A549 (cell line): ENCODE measurements at places on chromosomes 5 and 9.

GRCh38 chr9:98128316-98128715, 9.3 kb upstream of the TRIM14 start:
- DNase-seq, result no peak

- DNase-seq, result no peak
Measured at GRCh38 chr5:5805916-5806315, 383.4 kb downstream of the ICE1 start.

GRCh38 chr5:174423558-174423957, 300.8 kb upstream of the MSX2 start:
- DNase-seq, result no peak

DNA sequence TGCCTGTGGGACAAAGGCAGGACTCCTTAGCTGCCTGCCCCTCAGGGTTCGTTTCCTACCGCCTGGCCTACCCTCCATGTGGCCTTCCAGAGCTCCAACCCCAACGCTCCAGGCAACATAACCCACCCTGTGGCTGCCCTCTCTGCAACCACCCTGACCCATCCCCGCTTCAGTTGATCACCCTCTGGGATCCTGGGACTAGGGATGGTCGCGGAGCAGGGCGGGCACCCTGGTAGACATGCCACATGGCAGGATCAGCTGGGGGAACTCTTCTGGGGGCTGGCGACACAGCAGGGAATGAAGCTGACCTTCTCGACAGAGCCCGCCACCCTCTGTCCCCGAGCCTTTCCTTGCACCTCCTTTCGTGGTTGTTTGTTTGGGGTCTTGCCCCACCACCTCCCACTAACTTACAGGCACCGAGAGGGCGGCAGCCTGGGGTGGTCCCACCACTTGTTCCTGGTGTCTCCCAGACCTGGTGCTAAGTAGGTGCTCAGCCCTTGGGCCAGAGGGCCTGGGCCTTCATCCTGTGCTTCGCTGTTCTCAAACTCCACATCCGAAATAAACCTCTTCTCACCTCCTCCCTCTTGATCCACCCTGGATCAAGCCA, 243.1 kb downstream of the PBX3 start:
- no peak for DNase-seq

GRCh38 chr5:176407456-176408251, 8.7 kb downstream of the CLTB start:
- no peak for DNase-seq

GRCh38 chr9:117403403-117403811, 11.4 kb downstream of the ASTN2 start:
- no peak for DNase-seq

- DNase-seq, result no peak
Measured at GRCh38 chr5:95823218-95823737, 752 bp upstream of the GLRX start.

DNA sequence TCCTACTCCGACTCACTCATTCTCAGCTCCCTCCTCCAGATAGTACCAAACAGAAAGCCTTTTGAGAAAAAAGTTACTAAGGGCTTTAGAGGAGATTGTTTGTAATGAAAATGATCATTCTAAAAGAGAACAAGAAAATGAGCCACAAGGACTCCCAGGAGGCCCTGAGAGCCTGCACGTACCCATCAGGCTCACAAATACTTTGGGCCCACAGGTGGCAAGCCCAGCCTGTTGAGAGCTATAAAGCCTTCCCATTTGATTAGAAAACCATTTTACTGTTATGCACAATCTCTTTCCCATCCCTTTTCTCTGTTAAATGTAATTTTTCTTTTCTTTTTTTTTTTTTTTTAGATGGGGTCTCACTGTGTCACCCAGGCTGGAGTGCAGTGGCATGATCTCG, 136.1 kb downstream of the LHFPL2 start:
- DNase-seq, result no peak

DNA sequence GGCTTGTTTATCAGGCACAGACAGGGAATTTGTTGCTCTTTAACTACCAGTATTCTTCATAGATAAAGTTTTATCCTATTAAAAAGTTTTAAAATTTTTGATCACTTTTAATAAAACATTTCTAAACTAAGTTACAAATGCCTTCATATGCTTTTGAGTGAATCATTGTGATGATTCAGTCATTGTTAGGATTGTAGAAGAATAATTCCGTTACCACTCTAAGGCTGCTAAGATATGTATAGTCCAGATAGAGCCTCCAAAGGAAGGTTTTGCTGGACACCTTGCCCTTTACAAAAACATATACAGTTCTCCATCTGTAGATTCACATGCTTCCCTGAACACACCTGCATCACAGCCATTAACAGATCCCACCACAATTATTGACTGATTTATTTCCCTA, 233.7 kb downstream of the SPOCK1 start:
- no peak for DNase-seq

GRCh38 chr5:180467028-180467975, 26.9 kb upstream of the CNOT6 start:
- peak; percentile 83 for DNase-seq

GRCh38 chr9:99167119-99167518, 54.6 kb downstream of the ALG2 start:
- no peak for DNase-seq

- DNase-seq, result no peak
Measured at GRCh38 chr9:74498621-74499095, 1.5 kb downstream of the RORB start.

- peak; percentile 7 for DNase-seq
Measured at GRCh38 chr5:57137401-57137800, 36.5 kb upstream of the GPBP1 start.

- no peak for DNase-seq
Measured at GRCh38 chr9:98176391-98177259, 15.8 kb downstream of the CORO2A start.

DNA sequence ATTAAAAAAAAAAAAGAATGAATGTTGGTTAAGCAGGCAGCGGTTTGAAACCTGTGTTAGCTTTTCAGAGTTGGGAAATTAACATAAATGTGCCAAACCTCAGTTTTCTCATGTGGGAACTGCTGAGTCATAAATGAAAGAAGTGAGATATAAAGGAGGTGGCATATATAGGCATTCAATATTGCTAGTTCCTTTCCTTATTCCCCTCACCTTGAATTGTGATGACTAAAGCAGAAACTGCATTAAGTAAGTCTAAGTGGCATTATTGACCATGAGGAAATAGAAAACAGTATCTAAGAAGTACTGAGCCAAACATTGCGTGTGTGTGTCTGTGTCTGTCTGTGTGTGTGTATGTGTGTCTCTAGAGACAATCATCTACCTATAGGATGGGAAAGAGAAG, 691.2 kb downstream of the TLR4 start:
- DNase-seq, result no peak

DNA sequence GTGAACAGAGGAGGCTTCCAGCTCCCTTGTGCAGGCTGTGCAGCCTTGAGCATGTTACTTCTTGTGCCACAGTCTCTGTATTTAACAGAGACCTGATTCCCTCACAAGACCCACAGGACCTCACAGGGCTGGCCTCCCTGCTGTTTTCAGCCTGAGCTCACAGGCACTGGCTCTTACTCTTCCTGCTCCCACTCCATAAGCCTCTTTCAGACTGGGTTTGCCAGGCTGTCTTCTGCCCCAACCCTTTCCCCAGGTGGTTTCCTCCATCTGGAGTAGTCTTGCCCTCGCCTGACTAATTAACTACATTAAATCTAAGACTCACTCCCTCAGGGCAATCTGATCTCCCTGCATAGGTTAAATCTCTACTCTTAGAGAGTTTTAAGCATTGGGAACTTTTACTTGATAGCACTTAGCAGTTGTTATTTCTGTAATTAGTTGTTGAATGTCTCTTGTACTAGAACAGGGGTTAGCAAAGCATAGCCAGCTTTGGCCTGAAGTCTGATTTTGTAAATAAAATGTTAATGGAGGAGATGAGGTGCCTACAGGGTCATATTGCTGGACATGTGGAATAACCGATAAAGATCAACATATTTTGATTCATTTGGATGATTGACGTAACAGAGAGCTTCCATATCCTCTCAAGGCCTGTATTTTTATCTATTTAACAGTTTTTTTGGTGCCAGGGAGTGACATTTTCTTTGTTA, 28.6 kb upstream of the SPATA31E1 start:
- DNase-seq, result no peak

GRCh38 chr9:31388660-31389059, 995.8 kb upstream of the ACO1 start:
- no peak for DNase-seq

DNA sequence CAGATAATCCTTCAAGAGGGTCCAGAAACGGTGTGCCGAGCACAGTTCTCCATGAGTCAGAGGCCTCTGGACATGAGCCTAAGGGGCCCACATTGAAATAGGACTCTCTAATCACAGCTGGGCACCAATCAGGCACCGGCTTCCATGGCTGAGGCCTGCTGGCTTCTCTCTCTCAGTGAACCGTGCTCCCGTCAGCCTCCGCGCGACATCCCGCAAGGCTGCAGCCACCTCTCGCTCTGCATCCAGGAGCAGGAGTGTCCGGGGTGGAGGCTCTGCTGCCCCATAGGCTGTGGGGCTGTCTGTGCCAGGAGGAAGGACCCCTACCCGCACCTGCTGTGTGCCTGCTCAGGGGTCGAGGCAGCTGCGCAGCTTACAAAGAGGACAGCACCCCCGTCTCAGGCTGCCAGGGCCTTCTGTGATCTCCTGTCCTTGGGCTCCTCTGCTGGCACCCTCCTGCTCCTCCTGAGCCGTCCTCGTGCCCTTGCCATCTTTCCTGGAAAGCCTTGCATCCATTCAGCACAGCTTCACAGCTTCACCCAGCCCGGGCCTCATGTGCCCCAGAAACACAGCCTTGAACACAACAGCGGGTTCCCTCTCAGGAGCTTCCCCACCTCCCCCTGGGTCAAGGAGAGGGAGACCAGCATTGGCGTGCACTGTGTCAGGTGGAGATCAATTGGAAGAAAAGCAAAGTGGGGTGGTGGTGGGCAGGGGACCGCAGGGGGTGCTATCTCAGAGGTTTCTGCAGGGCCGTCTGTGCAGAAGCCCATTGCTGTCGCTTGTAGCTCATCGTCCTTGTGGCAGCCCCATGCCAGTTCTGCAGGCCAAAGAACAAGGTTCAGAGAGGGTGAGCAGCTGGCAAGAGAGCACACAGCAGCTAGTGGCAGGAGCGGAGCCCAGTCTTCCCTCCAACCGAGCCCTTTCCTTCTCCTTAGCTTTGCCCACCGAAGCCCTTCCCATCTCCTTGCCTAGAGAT, 22.8 kb upstream of the FCN1 start:
- no peak for DNase-seq

DNA sequence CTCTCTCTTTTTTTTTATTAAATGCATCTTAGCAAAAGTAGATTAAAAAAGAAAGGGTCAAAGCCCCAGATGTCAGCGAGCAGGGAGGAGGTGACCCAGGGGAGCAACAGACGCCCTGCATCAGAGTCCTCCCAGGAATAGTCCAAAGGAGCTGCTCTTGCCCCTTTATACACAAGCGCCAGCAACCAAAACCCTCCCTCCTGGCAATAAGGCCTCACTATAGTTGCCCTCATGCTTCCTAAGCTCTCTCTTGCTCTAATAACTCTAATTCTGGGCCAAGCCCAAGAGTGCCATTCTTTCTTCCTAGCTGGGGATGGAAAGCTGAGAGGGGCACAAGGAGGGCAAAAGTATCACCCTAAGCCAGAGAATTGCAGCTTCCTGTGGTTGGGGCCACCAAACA, 26.3 kb downstream of the PCDHGC5 start:
- no peak for DNase-seq

GRCh38 chr5:142053426-142054151, 40.8 kb upstream of the GNPDA1 start:
- peak; percentile 24 for DNase-seq

DNA sequence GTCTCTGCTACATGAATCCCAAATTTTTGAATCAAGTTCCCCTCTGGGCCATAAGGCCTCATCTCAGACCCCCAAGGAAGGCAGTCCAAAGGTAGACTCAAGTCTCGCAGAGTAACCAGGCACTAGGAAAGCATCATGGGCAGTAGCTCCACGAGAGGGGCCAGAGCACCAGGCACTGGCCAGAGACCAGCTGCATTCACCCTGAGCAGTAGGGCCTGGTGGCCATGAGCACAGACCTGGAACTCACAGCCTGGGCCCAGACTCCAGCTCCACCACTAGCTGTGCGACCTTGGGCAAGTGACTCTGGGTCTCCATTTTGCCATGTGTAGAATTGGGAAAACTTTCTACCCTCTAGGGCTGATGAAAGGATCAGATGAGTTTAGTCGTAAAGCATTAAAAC, 28.5 kb downstream of the NANS start:
- no peak for DNase-seq

GRCh38 chr9:9612270-9612669, 1000.5 kb downstream of the PTPRD start:
- DNase-seq, result no peak

DNA sequence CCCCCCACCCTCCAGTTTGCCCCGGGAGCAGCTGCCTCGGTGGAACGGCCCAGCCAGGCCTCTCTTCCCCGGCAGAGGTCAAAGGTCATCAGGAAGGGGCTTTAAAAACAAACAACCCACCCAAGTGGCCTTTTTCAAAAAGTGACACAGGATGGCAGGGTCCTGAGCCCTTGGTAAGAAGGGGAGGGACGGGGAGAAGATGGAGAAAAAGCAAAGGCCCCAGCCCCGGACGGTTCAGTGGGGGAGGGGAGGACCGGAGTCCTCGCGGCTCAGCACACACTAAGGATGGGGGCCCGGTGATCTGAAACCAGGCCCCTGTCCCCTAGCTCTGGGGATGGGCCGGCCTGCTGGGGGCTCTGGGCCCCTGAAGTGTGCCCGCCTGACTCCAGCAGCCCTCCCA, 1.1 kb downstream of the PRRX2 start:
- no peak for DNase-seq

DNA sequence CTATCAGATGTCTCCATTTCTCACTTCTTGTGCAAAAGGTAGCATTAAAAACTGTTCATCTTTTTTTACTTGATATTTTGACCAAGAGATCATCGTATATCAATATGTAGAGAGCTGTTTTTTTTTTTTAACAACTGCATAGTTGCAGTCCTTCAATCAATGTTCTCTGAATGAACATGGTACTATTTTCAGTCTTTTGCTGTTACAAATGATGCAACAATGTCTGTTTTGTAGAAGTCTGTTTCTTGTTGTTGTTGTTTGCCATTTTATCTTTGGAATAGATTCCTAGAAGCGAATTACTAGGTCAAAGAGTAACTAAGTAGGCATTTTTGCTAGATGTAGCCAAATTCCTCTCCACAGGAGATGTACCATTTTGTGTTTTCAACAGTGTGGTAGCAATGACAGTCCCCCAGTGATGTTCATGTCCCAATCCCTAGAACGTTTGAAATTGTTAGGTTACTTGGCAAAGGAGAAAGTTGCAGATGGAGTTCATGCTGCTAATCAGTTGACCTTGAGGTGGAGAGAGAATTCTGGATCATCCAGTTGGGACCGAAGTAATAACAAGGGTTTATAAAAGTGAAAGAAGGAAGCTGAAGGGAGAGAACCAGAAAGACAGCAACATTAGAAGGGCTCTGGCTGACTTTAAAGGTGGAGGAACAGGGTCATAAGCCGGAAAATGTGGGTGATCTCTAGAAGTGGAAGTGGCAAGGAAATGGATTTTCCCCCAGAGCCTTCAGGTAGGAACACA, 6.3 kb downstream of the MTREX start:
- no peak for DNase-seq

- peak; percentile 71 for DNase-seq
Measured at GRCh38 chr5:107476783-107477182, 194.0 kb downstream of the EFNA5 start.

GRCh38 chr5:6875376-6875775, 162.1 kb downstream of the TENT4A start:
- no peak for DNase-seq
